ENCODE measurements at places on chromosomes 1 and 21. TPM values are rescaled to one million over a fixed set of nuclear protein-coding genes. Genes with fewer than 3 reads are reported as not detected.
A peak's percentile ranks its signal among the peaks of the same experiment; 100 is the strongest.

EFCAB7 gene
- 13.5 TPM for total RNA-seq

GRCh38 chr1:27476237-27476636 lies 13.7 kb downstream of the WASF2 start:
- no peak for DNase-seq

GRCh38 chr1:228647523-228648444 lies 87.5 kb upstream of the RHOU start:
- DNase-seq: peak; percentile 29

DNA sequence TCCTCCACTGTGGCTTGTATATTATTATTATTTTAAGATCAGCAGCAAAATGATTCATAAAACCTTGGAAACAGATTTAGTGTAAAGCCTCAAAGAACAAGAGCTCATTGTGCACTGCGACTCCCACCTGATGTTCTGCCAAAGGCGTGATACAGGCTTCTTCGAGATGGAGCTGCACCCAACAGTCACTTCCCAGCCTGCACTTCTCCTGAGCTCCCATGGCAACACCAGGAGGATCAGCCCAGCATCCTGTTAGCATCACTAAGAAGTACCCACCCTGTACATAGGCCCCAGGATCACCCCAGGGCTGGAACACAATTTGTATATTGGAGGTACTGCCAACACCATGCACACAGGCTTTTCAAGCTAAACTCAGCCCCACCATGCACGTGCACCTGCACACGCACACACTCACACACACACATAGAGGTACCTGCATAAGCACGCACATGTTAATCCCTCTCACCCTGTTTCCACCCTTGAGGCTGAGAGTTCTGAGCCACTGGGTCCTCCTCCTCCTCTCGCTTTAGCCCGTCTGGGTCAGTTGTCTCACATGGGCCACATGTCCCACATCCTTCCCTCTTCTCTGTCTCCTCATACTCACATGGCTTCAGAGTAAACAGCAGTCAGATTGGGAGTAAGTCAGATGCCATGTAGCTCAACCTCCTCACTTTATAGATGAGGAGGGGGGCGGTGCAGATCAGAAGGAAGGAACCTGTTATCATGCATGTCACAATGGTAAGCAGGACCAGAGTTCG lies 281.9 kb upstream of the POU3F1 start:
- DNase-seq: no peak

DNAJC8 gene
- 90.3 TPM for total RNA-seq

GRCh38 chr1:217747156-217747769 lies 116.1 kb downstream of the SPATA17 start:
- no peak for DNase-seq

All from progenitor cell of endocrine pancreas (in vitro differentiated cells).